NCI-H69 (cell line): ENCODE measurements at places on chromosomes 11 and 22.
A peak's percentile ranks its signal among the peaks of the same experiment; 100 is the strongest.

DNA sequence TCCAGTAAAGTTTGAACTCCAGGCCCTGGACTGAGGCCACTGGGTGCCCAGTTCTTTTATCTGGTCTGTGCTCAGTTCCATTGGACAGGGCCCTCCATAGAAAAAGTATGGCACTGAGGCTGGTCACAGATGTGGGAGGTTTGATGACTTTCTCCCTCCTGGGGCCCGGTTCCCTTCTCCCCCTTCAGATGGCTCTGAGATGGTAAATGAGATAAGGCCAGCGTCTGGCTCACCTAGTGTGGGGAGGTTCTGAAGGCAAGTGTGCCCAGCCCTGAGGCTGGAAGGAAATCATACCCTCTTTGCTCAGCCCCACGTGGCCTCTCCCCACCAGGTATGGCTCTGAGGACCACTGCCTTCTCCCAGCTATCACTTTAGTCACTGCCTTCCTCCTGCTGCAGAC, 1.5 kb upstream of the CLDN5 start:
- no peak for DNase-seq

- DNase-seq, result peak; percentile 32
Measured at GRCh38 chr11:78419327-78419726, 1.7 kb upstream of the GAB2 start.

DNA sequence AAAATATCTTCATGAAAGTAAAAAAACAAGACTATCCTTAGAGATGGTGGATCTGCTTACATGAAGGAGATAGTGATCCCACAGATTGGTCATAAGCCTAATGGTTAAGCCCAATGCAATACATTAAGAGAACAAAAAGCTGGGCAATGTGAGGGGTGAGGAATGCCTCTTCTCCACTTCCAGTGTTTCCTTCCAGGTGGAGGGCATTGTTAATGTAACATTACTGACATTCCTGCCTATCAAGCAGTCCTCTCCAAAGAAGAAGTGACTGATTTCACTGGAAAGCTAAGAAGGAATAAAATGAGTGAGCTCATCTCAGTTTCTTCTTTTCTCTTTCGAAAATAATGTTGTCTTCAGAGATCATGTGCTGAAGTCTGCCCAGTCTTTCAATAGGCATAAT, 207.8 kb downstream of the RAB38 start:
- no peak for DNase-seq

GRCh38 chr11:99066618-99067317, 46.0 kb downstream of the CNTN5 start:
- peak; percentile 92 for DNase-seq

- no peak for DNase-seq
Measured at GRCh38 chr11:114291381-114291780, 4.8 kb upstream of the NNMT start.

- peak; percentile 61 for DNase-seq
Measured at GRCh38 chr11:13776134-13776815, 107.8 kb downstream of the FAR1 start.

GRCh38 chr11:104057908-104058307, 21.5 kb downstream of the DDI1 start:
- DNase-seq, result no peak

- DNase-seq, result no peak
Measured at GRCh38 chr11:115910379-115910778, 406.2 kb upstream of the CADM1 start.

DNA sequence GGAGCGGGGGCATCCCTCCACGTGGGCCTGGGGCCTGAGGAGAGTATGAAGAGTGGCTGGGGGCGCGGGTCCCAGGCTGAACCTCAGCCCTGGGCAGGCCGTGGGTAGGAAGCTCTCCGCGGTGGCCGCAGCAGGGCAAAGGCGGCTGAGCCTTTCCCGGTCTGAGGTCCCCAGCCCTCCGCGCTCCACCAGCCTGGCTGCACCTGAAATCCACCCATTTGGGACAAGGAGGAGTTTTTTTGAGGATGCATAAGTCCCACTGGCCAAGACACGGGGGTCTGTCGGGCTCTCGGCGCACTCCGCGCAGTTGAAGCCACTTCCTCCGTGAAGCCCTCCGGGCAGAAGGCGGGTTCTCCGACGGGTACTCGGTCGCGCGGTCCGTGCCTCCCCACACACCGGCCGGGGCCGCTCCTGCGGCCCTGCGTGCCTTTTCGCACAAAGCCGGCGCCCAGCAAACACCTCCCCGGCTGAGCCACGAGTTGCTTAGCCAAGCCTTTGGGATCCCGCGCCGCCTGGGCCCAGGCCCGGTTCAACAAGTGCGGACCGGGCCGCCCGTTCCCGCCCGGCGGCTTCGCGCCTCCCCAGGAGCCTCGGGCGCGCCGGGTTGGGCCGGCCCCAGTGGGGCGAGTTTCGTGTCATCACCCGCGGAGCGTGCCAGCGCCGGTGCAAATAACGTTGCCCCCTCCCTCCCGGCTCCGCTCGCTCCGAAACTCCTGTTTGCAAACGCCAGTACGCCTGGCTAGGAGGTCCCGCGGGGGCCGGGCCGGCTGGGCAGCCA, 666 bp upstream of the OVOL1 start:
- no peak for DNase-seq

GRCh38 chr11:113408887-113409286, 21.3 kb downstream of the ANKK1 start:
- no peak for DNase-seq

DNA sequence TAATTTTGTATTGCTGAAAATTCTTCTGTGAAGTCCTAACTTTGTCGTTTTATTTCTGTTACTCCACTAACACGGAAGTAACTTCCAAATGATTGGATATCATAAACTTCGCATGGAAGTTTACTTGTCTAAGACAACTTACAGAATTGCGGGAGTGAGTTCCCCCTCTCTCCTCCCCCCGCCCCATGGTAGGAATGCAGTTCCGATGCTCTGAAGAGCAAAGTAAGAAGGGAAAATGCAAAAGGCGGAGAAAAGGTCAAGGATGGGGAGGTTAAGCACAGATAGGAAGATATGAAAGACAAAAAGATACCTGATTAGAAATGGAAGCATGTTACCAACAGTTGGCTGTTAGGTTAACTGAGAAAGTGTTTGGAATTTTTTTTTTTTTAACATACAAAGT, 1.3 kb downstream of the EIF3M start:
- no peak for DNase-seq

- peak; percentile 39 for DNase-seq
Measured at GRCh38 chr11:70448983-70449567, 50.7 kb downstream of the CTTN start.

- peak; percentile 30 for DNase-seq
Measured at GRCh38 chr11:5600374-5600851, 4.0 kb downstream of the TRIM6 start.

- no peak for DNase-seq
Measured at GRCh38 chr11:9697766-9698165, 33.9 kb downstream of the SWAP70 start.

- DNase-seq, result no peak
Measured at GRCh38 chr11:64144587-64145472, 21.1 kb downstream of the MACROD1 start.

- DNase-seq, result no peak
Measured at GRCh38 chr11:70538641-70539359, 140.5 kb downstream of the CTTN start.

GRCh38 chr11:2213890-2214526, 42.4 kb upstream of the TH start:
- DNase-seq, result peak; percentile 36

GRCh38 chr11:12160680-12161079, 50.3 kb downstream of the MICAL2 start:
- no peak for DNase-seq

DNA sequence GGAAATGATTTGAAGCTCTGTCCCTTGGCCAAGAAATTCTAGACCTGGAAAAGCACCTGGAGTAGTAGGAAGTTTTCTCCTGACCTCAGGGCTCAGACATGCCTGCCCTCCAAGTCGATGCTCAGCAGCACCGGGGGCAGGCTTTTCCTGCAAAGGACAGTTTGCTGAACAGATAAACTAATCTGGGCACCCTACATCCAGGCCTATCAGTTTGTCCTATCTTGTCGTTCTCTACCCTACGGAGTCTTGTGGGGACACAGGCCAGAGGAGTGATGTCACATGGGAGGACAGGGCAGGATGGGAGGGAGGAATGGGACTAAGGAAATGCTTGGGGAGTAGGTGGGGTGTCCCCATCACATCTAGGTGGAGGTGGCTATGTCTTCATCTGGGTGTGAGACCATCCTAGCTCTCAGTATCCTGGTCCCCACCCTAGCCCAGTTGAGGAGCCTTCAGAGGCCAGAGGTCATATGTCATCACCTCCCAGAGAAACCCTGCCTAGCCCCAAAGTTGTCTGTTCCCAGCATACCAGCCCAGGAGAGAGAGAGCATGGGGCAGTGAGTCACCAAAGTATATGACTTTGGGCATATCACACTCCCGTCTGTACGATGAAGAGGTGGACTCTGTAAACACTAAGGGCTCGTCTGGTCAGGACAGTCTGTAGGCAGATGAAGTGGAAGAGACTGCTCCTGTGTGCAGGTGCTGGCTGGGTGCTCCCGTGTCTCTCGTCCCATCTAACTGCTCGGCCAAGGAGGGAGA, 18.1 kb upstream of the FCHSD2 start:
- no peak for DNase-seq

- DNase-seq, result no peak
Measured at GRCh38 chr11:134632347-134633119, 220.5 kb upstream of the B3GAT1 start.

- DNase-seq, result no peak
Measured at GRCh38 chr11:120228794-120229384, 11.1 kb upstream of the POU2F3 start.

DNA sequence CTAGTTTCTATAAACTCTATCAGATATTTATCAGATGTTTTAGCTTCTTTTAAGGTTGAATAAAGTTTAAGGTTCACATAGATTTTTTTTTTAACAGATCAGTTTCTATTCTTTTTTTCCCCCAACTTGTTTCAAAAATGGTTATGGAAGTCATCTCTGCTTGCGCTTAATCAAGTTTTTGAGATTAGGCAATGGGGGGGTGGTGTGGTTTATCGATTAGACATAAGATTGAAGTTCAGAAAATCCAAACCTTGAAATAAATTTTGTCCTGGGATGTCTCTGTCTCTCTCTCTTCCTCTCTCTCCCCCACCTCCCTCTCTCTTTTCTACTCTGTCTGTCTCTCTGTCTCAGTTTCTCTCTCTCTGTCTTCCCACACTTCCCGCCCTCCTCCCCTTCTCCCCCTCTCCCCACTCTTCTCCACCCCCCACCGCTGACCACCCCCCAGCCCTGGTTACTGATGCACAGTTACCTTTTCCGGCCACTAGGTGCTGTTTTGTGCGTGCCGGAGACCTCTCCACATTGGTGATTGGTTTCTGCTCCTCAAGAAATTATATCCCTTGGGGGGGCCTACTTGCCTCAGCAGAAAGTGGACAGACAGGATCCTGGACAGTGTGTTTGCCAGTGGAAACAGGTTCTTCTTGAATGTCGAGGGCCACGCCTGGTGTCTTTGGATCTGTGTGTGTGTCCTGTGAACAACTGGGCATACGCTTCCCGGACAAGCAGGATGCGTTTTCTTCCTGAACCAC, 29.7 kb upstream of the ANO1 start:
- DNase-seq, result peak; percentile 54

- DNase-seq, result peak; percentile 47
Measured at GRCh38 chr11:118633979-118634378, 26.6 kb downstream of the PHLDB1 start.

DNA sequence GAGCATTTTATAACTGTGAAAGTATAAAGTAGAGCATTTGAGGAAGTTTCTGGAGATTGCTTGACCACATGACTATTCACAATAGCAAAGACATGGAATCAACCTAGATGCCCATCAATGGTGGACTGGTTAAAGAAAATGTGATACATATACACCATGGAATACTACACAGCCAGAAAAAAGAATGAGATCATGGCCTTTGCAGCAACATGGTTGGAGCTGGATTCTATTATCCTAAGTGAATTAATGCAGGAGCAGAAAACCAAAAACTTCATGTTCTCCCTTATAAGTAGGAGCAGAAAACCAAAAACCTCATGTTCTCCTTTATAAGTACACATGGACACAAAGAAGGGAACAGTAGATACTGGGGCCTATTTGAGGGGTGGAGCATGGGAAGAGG, 30.3 kb downstream of the UVRAG start:
- DNase-seq, result no peak
